Inflammatory macrophage treated with lipopolysaccharide for 1 hour (primary cell): ENCODE measurements at places on chromosomes 4 and X.

GRCh38 chrX:154738011-154738738 is 12.7 kb downstream of the GAB3 start:
- peak; percentile 73 for DNase-seq

- DNase-seq = peak; percentile 52
Measured at GRCh38 chrX:14497184-14497666, 32.1 kb upstream of the GLRA2 start.

DNA sequence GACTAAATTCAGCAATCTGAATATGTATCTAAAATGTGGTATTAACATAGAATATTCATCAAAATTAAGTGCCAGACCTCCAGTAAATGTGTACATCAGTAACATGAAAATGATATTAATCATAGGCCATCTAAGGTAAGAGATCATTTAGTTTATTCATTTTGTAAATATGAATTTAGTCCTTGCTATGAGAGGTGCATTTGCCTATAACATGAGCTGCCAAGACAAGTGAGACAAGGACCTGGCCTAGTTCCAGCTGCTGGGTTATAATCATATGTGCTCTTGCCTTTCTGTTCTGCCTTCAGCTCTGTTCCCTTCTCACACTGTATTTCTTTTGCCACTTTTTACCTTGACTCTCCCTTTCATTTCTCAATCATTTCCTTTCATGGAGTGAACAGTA is 160.0 kb downstream of the STIM2 start:
- DNase-seq = no peak

- DNase-seq = no peak
Measured at GRCh38 chrX:16819634-16820033, 33.4 kb downstream of the TXLNG start.

- no peak for DNase-seq
Measured at GRCh38 chr4:78975865-78976264, 36.6 kb upstream of the PAQR3 start.
